ENCODE measurements at places on chromosomes 1 and 21. TPM values are rescaled to one million over a fixed set of nuclear protein-coding genes. Genes with fewer than 3 reads are reported as not detected.
A peak's percentile ranks its signal among the peaks of the same experiment; 100 is the strongest.

- no peak overlapping the region for H3K27ac ChIP-seq
- no peaks in the 10 kb centered on the region for H3K27me3 ChIP-seq
- H3K4me3 ChIP-seq, result no peak overlapping the region
- peaks cover 21% of the 10 kb centered on the region for H3K36me3 ChIP-seq
- DNase-seq, result no peak
- H3K4me1 ChIP-seq, result peaks cover 17% of the 10 kb centered on the region
Measured at GRCh38 chr1:51487628-51488027, 31.4 kb downstream of the EPS15 start.

GRCh38 chr1:24364975-24365678 is 46.0 kb downstream of the GRHL3 start:
- DNase-seq, result peak; percentile 69
- peaks cover 24% of the 10 kb centered on the region for H3K4me1 ChIP-seq
- peak overlapping the region; percentile 81 for H3K27ac ChIP-seq
- no peaks in the 10 kb centered on the region for H3K36me3 ChIP-seq

CCDC181 gene
- not detected for total RNA-seq

PPIAL4G gene
- 0.26 TPM for total RNA-seq

ADAM30 gene
- total RNA-seq, result not detected
